Occipital lobe (tissue), 3 donors: ENCODE measurements at places on chromosomes 2 and 18.

- no peak for DNase-seq
These were observed 61.9 kb downstream of the PUM2 start for GRCh38 chr2:20288642-20289340.

- DNase-seq: no peak
These were observed 3.2 kb downstream of the PRKAG3 start for GRCh38 chr2:218828477-218828778.

DNA sequence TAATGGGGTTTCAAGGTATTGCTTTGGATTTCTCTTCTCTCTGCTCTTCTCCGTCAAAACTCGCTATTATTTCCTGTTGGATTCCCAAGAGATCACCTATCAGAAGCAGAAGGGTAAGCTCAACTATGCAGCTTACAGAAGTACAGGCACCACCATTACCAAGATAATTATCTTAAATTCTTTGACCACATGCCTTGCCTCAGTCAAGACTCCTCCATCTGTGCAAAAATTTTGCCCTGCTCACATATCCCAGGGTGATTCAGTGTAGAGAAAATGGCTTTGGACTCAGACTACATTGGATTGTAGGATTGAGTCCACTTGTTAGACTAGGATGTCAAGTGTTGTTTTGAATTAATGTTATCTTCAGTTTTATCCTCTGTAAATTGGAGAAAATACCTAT, 698.7 kb downstream of the TDRD15 start:
- DNase-seq: no peak

DNA sequence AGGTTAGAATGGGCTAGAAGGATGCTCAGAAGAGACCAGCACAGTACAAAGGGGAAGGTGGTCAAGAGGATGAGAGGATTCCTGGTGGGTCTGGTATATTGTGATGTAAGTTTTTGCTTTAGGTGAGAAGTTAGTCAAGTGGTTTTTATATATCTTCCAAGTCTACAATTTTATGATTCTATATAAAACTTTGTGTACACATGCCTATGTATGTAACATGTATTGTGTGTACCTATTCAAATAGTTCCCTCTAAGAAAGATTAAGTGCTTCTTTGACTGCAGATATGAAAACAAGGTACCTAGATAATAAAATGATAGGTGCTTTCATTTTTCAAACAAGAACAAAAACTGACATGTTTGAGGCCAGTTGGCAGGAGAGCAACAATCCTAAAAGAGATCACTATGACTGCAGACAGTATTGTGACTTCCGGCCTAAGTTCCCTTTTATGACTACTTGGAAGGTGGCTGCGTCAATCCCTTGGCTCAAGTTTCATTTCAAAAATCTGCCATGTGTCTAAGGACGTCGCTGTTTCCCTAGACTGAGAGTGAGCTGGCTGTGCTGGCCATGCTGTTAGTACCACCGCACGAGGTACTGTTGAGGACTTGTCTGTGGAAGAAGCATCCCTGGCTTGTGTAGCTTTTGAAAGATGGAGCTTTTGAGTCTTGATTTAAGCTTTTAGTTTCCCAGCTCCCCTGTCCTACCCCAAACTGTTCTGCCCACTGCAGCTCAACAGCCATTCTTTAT, 123.1 kb downstream of the PRPF40A start:
- DNase-seq: no peak
